Transverse colon (tissue), 4 donors: ENCODE measurements at places on chromosomes 4 and X. TPM values are rescaled to one million over a fixed set of nuclear protein-coding genes. Genes with fewer than 3 reads are reported as not detected.

The HHIP gene
- 4.9 TPM for total RNA-seq

- DNase-seq = no peak
- H3K4me3 ChIP-seq = no peak overlapping the region
- H3K27me3 ChIP-seq = no peaks in the 10 kb centered on the region
- no peaks in the 10 kb centered on the region for H3K36me3 ChIP-seq
These were observed 66.8 kb upstream of the AFAP1 start for GRCh38 chr4:8006471-8006870.

- DNase-seq = no peak
- no peak overlapping the region for H3K27ac ChIP-seq
- H3K27me3 ChIP-seq = no peaks in the 10 kb centered on the region
- H3K36me3 ChIP-seq = no peaks in the 10 kb centered on the region
These were observed 6.7 kb upstream of the IRAK1 start for GRCh38 chrX:154026136-154027021.

GRCh38 chrX:103932133-103932532, 30.3 kb upstream of the TMSB15B start:
- no peaks in the 10 kb centered on the region for H3K36me3 ChIP-seq
- no peak overlapping the region for H3K4me3 ChIP-seq
- DNase-seq = no peak
- H3K4me1 ChIP-seq = no peaks in the 10 kb centered on the region

GRCh38 chrX:130097507-130098209, 12.6 kb downstream of the ELF4 start:
- H3K4me3 ChIP-seq = no peak overlapping the region
- peak; percentile 74 for DNase-seq
- no peaks in the 10 kb centered on the region for H3K36me3 ChIP-seq
- peak overlapping the region; percentile 68 for H3K27ac ChIP-seq
- peaks cover 60% of the 10 kb centered on the region for H3K4me1 ChIP-seq
